NCI-H226 (cell line): ENCODE measurements at places on chromosomes 1 and 21.

- no peak for DNase-seq
Measured at GRCh38 chr1:172895761-172896160, 155.0 kb downstream of the TNFSF18 start.

- no peak for DNase-seq
Measured at GRCh38 chr1:156160743-156161171, 7.4 kb downstream of the SEMA4A start.

DNA sequence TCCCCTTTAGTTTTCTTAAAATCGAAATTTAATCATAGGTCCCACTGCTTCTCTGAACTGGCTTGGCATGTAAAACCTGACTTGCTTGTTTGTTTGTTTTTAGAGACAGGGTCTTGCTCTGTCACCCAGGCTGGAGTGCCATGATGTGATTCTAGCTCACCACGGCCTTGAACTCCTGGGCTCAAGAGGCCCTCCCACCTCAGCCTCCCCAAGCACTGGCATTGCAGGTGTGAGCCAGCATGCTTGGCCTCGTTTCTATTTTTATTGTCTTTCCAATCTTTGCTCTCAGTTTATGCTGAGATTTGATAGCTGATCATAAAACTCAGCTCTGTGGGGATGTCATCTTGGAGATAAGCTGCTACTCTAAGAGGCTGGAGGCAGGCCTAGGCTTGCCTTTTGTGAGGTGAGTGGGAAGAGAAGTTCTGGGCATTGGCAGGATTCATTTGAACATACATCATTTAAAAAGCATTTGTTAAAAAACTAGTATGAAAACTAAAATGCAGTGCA is 51.5 kb upstream of the GCLM start:
- no peak for DNase-seq

- no peak for DNase-seq
Measured at GRCh38 chr1:212515329-212515760, 82.6 kb downstream of the NENF start.

DNA sequence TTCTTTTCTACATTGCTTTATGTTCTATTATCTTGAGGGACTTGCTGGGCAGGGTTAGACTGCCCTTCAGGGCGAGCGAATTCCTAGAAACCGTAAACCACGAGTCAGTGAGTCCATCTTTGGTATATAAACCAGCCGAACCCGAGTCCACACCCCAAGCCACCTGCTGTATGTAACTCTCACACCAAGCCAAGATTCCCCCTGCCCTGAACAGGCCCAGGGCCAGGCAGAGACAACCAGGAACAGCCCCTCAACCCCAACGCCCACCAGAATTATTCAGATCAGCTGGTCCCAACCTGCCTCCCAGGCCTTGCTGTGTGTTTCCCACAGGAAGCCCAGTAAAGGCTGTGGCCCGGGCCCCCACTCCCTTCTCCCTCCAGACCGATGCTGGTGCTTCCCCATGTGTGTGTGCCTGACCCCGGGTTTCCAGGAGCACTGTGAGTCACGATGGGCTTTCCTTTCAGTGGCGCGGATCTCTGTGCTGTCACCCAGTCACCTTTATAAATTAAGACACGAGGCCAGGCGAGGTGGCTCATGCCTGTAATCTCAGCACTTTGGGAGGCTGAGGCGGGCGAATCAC is 17.1 kb downstream of the KIF17 start:
- DNase-seq, result no peak

GRCh38 chr1:10975567-10976326 is 36.7 kb upstream of the TARDBP start:
- peak; percentile 44 for DNase-seq
